Stimulated activated CD4-positive, alpha-beta T cell treated with anti-CD3 and anti-CD28 coated beads, Interleukin-1b, Interleukin-23, amount 100 ng/mL, for 48 hours (primary cell): ENCODE measurements at places on chromosomes 16 and 17.

DNA sequence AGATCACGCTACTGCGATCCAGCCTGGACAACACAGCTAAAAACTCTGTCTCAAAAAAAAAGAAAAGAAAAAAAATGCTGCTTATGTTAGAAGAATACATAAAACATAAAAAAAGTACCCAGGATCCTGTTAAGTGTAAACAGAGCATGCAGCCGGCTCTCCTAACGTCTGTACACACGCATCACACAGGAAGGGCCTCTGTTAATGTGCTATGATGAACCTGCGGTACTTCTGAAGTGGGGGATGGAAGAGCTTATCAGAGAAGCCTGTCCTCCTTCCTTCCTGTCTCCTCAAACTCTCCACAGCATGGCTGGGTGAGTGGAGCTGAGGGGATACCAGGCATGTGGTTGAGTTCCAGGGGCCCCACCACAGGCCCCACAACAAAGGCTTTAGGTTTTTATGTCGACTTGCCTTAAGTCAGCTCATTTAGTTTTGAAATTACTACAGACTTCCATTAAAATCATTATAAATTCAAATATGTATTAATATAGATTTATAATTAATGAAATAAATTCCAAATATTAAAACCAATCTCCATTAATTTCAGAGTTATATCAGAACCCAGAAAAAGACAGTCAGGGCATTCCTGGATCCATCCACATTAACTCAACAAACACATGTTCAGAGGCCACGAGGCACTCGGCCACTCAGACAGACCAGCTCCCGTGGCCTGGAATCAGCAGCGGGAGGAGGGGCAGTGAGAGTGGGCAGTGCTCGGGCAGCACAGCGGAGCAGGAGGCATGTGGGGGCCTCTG, 11.7 kb downstream of the CCDC57 start:
- DNase-seq = peak; percentile 79

DNA sequence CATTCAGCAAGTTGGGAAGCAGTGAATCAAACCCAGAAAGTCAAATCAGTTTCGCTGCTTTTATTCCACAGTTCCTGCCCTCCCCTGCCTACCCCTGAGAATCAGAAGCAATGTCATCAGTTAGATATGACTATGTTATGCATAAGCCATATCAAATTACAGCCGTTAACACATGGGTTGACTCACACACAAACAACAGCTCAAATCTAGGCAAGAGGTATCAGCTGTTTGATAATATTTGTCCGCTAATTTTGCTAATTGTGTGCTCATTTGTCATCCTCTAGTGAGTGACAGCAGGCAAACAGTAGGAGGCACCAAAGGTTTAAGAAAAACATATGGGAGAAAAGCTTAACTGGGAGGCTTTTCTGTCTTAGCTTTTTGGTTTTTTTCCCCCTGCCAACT, 327.4 kb upstream of the CCL2 start:
- no peak for DNase-seq

GRCh38 chr16:66093191-66093590, 273.3 kb upstream of the CDH5 start:
- DNase-seq = no peak

- peak; percentile 81 for DNase-seq
Measured at GRCh38 chr17:66655861-66656260, 179.1 kb upstream of the CACNG5 start.

DNA sequence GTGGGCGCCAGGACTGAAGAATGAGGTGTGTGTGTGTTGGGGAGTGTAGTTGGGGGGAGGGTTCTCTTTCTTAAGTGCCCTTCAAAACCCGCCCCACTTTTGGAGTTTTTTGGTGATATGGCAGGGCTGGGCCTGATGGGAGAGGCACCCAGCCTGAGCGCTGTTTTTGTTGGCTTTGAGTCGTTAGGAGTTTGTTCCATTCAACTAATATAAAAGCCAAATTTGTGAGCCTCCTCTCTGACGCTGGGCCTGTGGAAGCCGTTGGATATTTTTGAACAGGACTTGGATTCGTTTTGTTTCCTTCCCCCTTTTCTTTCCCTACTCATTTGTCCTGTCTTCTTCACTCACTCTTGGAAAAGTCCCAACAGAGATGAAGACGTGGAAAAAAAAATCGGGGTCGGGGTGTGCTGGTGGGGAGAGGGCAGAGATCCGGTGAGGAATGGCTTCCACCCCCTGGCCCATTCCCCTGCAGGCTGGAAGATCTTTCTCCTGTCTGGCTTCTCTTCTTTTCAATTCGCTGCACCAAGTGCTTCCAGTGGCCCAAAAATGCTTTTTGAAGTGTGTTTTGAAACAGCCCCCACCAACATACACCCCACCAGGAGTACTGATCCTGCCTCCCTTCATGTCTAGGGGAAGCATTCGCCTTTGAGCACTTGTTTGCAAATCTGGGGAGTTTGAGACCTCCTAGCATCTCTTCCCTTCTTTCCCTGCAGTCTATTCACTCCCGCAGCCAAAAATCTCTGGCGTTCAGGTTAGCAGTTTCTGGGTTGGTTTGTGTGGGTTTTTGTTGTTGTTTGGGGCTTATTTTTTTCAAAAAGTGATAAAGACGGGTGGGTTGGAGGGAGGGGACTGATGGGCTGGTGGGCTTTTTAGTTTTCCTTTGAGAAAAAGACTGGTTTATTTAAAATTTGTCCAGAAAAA, 2.6 kb downstream of the FZD2 start:
- no peak for DNase-seq

GRCh38 chr16:25097276-25097975, 14.1 kb upstream of the LCMT1 start:
- no peak for DNase-seq

- peak; percentile 38 for DNase-seq
Measured at GRCh38 chr16:85428168-85428898, 184.8 kb upstream of the GSE1 start.

- DNase-seq = no peak
Measured at GRCh38 chr17:40791111-40791510, 8.6 kb downstream of the KRT28 start.

DNA sequence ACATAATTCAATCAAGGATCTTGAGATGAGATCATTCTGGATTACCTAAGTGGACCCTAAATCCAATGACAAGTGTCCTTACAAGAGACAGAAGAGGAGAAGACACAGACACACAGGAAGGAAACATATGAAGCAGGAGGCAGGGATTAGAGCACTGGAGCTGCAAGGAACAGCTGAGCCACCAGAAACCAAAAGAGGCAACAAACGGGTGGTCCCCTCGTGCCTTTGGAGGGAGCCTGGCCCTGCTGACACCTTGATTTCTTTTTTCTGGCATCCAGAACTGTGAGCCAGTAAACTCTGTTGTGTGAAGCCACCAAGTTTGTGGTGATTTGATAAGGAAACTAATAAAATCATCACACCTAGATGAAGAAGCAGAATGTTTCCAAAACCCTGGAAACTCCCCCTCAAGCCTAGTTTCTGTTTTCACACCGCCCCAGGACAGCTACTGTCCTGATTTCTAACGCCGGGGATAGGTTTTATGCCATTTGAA, 115.2 kb downstream of the PITPNC1 start:
- DNase-seq = no peak

DNA sequence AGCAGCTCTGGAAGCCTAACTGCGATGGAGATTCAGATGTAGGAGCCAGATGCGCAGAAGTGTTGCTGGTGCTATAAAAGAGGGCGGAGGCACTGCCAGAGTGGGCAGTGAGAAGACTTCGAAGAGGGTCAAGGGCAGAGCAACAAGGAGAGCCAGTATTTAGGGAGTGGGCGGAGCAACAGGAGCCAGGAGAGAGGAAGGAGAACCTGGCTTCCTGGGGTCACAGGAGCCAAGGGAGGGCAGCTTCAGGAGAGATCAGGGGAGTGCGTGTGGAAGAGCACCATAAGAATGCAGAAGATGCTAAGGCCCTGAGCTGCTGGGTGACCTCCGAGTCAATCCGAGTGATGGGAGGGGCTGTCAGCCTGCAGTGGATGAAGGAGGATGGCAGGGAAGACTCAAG, 14.4 kb upstream of the MRPS23 start:
- DNase-seq = no peak

- no peak for DNase-seq
Measured at GRCh38 chr16:11452298-11452697, 107.0 kb downstream of the RMI2 start.

- no peak for DNase-seq
Measured at GRCh38 chr16:57622361-57623250, 5.8 kb upstream of the ADGRG1 start.

DNA sequence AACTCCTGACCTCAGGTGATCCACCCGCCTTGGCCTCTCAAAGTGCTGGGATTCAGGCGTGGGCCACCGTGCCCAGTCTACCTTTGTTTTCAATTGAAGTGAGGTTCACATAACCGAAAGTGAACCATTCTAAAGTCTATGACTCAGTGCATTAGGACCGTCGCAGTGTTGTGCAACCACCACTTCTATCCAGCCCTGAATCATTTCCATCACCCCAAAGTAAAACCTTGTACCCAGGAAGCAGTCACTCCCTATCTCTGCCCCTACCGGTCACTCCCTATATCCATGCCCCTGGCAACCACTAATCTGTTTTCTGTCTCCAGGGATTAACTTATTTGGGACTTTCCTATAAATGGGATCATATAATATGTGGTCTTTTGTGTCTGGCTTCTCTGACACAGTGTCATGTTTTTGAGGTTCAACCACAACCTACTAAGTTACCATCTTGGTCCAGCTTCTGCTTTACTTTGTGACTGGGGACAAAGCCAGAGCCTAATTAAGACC, 28.3 kb upstream of the CDC42EP4 start:
- DNase-seq = peak; percentile 11

DNA sequence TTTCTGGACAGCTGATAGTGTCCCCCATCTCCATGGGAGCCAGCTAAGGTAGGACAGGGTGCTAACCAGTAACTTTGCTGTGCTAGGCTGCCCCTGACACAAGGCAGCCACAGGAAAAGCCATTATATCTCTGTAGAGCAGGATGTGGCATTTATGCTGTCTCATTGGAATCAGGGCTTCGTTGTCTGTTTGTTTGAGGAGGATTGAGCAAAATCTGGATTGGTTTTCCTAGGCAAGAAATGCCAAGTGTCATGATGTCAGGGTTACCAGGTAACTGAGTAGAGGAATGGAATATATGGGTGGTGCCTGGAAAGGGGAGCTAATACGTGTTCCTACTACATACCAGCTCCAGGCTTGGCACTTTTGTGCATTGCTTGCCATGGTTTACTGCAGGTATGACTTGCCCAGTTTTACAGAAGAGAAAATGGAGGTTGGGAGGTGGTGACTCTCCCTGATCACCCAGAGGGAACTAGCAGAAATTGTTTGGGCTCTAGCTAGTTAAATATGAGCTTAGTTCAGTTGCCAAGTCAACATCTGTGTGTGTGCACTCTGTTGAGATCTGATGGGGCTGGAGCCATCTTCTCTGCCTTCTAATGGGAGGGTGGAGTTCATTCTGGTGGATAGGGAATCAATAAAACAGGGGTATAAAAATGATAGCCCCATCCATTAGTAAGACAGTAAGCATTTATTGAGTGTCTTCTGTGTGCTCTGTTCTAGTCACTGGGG, 33.9 kb downstream of the GNAO1 start:
- no peak for DNase-seq

GRCh38 chr17:10574324-10574723, 24.9 kb upstream of the MYH2 start:
- DNase-seq = no peak

DNA sequence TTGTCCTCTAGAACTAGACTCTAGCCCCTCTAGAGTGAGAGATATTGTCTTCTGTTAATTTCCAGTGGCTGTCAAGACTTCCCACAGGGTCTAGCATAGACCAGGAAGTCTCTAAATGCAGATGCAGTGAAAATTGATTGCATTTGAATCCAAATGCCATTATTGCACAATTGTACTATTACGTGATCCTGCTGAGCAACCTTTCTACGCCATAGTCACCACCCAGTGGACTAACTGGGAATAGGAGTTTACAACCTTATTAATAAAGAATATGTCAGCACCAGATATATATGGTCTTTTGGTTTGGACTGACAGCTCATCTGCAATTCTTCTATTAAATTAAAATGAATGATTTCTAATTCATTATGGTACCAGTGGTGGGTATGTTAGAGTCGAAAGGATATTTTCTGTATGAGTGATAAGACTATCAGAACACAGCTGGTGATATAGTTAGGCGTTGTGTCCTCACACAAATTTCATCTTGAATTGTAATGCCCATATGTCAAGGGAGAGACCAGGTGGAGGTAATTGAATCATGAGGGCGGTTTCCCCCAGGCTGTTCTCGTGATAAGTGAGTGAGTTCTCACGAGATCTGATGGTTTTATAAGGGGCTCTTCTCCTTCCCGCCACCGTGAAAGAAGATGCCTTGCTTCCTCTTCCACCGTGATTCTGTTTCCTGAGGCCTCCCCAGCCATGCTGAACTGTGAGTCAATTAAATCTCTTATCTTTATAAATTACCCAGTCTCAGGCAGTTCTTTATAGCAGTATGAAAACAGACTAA, 138.9 kb upstream of the CA10 start:
- DNase-seq = no peak

DNA sequence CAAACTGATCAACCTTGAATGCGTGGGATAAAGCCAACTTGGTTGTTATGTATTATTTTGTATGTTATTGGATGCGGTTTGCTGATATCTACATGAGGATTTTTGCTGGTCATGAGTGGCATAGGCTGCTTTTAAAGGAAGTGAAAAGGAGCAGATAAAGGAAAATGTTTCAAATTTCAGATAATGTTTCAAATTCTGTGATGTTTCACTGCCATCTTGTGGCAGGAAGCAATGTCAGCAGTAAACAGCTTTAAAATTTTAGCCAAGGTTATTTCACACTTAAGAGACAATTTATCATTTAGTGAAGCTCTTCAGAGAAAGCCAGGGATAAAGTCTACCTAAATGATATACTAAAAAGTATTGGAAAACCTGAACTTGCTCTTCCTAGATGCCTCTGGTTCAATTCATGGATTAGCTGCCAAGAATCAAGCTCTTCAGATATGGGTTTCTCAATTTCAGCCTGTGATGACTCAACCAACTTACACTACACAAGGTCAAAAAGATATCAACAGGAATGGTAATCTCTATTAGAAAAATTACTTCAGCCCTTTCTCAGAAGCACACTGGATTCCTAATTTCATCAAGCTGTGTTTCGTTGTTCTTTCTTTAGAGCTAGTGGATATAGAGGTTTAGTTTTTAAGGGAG, 136.0 kb upstream of the C17orf78 start:
- no peak for DNase-seq

DNA sequence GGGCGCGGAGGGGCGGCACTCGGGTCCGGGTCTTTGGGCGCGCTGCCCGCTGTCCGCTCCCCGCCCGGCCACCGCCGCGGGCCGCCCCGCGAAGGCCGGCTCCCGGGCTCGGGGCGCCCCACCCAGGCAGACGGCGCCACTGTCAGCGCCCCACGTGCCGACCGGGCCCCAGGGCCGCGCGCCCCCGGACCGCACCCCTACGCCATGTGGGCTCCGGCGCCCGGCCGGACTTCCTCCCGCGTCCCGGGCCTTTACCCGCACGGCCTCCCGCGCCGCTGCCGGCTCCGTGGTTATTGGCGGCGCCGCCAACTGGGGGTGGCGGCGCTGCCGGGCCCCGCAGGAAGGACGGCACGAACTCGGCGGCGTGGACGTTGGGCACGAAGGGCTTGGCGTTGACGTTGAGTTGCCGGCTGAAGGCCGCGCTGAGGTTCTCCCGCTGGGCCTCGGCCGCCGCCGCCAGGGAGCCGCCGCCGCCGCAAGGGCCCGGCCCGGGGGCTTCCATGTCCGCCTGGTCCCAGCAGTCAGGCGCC, 577 bp downstream of the GSPT1 start:
- peak; percentile 23 for DNase-seq
